ENCODE measurements at places on chromosomes 6 and 20. TPM values are rescaled to one million over a fixed set of nuclear protein-coding genes. Genes with fewer than 3 reads are reported as not detected.

The CTAGE9 gene
- not detected for total RNA-seq

The OR2B6 gene
- not detected for total RNA-seq

The UBE2J1 gene
- total RNA-seq: 29.0 TPM

The CALHM4 gene
- not detected for total RNA-seq

GRCh38 chr6:25883536-25883935 lies 9.5 kb upstream of the SLC17A3 start:
- no peak for DNase-seq
- H3K27ac ChIP-seq: no peak overlapping the region
- peaks cover 8% of the 10 kb centered on the region for H3K27me3 ChIP-seq
- peaks cover 2% of the 10 kb centered on the region for H3K36me3 ChIP-seq

- H3K36me3 ChIP-seq: no peaks in the 10 kb centered on the region
- H3K27me3 ChIP-seq: peaks cover 49% of the 10 kb centered on the region
Measured at GRCh38 chr20:56249244-56249955, 868 bp downstream of the MC3R start.

GRCh38 chr20:52682237-52682636 lies 289.9 kb upstream of the TSHZ2 start:
- H3K4me3 ChIP-seq: no peak overlapping the region
- no peaks in the 10 kb centered on the region for H3K36me3 ChIP-seq
- DNase-seq: no peak
- H3K4me1 ChIP-seq: no peaks in the 10 kb centered on the region
- H3K27ac ChIP-seq: no peak overlapping the region

GRCh38 chr20:17943343-17943742 lies 25.3 kb downstream of the SNX5 start:
- H3K27ac ChIP-seq: no peak overlapping the region
- no peak overlapping the region for H3K4me3 ChIP-seq
- peaks cover 22% of the 10 kb centered on the region for H3K36me3 ChIP-seq
- DNase-seq: no peak
- H3K27me3 ChIP-seq: no peaks in the 10 kb centered on the region
- H3K4me1 ChIP-seq: peaks cover 23% of the 10 kb centered on the region

DNA sequence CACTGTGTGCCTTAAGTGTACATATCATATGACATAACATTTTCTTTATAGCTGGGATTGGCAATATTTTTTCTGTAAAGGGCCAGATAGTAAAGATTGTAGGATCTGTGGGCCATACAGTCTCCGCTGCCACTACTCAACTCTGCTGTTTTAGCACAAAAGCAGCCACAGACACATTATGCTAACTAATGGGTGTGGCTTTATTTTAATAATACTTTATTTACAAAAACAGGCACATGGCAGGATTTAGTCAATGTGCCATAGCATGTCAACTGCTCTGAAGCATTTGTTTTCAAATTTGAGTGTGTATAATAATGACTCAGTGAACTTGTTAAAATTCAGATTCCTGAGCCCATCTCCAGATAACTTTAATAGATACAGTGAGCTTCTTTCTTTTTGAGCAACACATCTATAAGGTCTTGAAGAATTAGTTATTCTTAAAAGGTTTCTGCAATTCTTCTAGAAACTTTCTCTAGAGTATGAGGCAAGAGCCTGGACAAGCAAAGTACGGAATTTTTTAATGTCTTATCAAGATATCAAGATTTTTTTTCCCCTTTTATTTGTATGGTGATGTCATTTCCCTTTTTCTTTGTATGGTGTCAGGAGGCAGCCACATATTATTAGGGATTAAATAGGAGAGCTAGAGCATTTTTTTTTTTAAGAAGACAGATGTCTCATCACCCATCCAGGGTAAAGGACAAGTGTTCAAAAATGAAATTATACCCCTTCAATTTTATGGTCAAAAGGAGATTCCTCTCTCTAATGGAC lies 518.3 kb downstream of the DHX35 start:
- no peaks in the 10 kb centered on the region for H3K36me3 ChIP-seq
- no peak overlapping the region for H3K4me3 ChIP-seq

- no peak overlapping the region for H3K4me3 ChIP-seq
- H3K4me1 ChIP-seq: peaks cover 15% of the 10 kb centered on the region
- peaks cover 16% of the 10 kb centered on the region for H3K27me3 ChIP-seq
- no peak for DNase-seq
- no peaks in the 10 kb centered on the region for H3K36me3 ChIP-seq
Measured at GRCh38 chr6:117463762-117464665, 18.5 kb upstream of the DCBLD1 start.

GRCh38 chr6:154865291-154865690 lies 129.8 kb upstream of the TIAM2 start:
- H3K36me3 ChIP-seq: peaks cover 3% of the 10 kb centered on the region
- H3K4me3 ChIP-seq: no peak overlapping the region
- H3K27me3 ChIP-seq: no peaks in the 10 kb centered on the region
- no peak for DNase-seq
- H3K4me1 ChIP-seq: peaks cover 8% of the 10 kb centered on the region

DNA sequence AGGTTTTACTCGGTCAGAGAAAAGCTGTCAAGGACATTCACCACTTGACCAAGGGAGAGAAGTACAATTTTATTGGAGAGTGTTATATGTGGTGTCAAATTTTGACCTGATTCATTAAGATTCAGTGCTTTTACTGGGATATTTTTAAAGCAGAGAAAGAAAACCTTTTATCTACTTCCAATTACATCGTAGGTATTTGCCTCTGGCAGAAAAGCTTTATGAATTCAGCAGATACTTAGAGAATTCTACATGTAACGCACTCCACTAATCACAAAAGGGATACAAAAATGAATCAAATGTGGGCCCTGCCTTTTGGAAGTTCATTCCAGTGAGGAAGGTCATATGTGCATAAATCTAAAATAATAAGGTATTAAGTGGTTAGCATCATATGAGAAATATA lies 133.7 kb downstream of the STXBP5 start:
- H3K4me1 ChIP-seq: peaks cover 2% of the 10 kb centered on the region
- DNase-seq: no peak
- peaks cover 9% of the 10 kb centered on the region for H3K36me3 ChIP-seq
- no peak overlapping the region for H3K27ac ChIP-seq
- H3K4me3 ChIP-seq: no peak overlapping the region
- H3K27me3 ChIP-seq: no peaks in the 10 kb centered on the region

DNA sequence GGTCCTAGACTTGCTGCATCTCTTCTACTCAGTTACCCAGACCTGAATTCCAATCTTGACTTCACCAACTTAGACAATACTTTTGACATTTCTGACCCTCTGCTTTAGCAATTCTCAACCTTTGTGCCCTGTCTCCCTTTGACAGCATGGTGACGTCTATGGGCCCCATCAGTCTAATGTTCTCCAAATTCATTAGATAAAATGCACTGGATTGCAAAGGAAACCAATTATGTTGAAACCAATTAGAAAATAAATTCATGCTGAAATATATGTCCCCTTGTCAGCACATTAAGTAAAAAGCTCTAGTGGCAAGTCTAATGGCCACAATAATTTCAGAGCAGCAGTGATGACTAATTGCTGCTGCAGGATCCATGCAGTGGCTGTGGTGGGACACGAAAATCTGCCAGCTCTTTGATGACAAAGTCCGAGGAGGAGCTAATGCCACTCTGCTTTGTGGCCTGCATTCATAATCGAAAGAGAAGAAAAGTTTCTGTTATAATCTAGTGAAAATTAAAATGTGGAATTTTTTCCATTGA lies 64.0 kb downstream of the BFSP1 start:
- no peak overlapping the region for H3K27ac ChIP-seq
- no peaks in the 10 kb centered on the region for H3K4me1 ChIP-seq
- DNase-seq: no peak
- H3K36me3 ChIP-seq: no peaks in the 10 kb centered on the region

GRCh38 chr6:4568138-4568537 lies 208.1 kb upstream of the CDYL start:
- H3K27ac ChIP-seq: no peak overlapping the region
- DNase-seq: no peak
- peaks cover 6% of the 10 kb centered on the region for H3K27me3 ChIP-seq
- peaks cover 2% of the 10 kb centered on the region for H3K36me3 ChIP-seq

- no peaks in the 10 kb centered on the region for H3K4me1 ChIP-seq
- H3K4me3 ChIP-seq: no peak overlapping the region
- H3K36me3 ChIP-seq: no peaks in the 10 kb centered on the region
- DNase-seq: no peak
Measured at GRCh38 chr6:2616811-2617210, 133.9 kb downstream of the MYLK4 start.

- H3K27me3 ChIP-seq: no peaks in the 10 kb centered on the region
- H3K4me3 ChIP-seq: no peak overlapping the region
- no peak for DNase-seq
- no peak overlapping the region for H3K27ac ChIP-seq
Measured at GRCh38 chr6:36501686-36502085, 45.6 kb downstream of the STK38 start.
